ENCODE measurements at places on chromosomes 1 and 21.

DNA sequence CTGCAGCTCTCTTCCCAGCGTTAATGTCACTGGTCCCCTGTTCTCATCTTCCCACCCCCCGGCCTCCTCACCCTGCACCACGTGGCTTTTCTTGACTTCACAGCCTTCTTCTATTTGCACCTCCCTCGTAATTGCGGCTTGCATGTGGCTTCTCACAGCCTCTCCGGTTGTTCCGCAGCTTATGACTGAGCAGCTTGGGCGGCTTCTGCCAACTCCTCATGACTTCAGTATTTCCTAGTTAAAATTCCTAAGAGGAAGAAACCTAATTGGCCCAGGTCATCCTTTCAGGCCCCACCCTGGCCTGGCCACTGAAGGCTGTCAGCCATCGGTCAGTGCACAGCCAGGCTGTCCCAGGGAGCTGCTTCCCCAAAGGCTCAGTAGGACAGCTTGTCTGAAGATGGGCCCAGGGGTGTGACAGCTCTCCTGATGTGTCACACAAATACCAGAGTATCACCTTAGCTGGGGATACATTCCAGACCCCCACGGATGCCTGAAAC is 8.6 kb upstream of the RERE start:
- no peak for DNase-seq

DNA sequence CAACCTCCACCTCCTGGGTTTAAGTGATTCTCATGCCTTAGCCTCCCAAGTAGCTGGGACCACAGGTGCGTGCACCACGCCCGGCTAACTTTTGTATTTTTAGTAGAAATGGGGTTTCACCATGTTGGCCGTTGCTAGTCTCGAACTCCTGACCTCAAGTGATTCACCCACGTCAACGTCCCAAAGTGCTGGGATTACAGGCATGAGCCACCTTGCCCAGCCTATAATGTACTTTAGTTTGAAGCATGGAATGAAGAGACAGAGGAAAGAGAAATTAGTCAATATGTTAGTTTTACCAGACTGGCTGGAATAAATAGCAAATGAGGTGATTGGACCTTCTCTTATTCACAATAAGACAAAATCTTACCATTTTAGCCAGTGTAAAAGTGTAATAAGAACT is 89.0 kb downstream of the GTF2B start:
- DNase-seq, result no peak

GRCh38 chr1:159804924-159805323 is 2.8 kb downstream of the FCRL6 start:
- no peak for DNase-seq

- DNase-seq, result no peak
These were observed 12.4 kb downstream of the RAB3B start for GRCh38 chr1:51978099-51978498.

All from stimulated activated CD4-positive, alpha-beta T cell treated with anti-CD3 and anti-CD28 coated beads, Interleukin-4, amount 100 ng/mL, for 24 hours (primary cell).